H4 (cell line): ENCODE measurements at places on chromosomes 12 and 14.

DNA sequence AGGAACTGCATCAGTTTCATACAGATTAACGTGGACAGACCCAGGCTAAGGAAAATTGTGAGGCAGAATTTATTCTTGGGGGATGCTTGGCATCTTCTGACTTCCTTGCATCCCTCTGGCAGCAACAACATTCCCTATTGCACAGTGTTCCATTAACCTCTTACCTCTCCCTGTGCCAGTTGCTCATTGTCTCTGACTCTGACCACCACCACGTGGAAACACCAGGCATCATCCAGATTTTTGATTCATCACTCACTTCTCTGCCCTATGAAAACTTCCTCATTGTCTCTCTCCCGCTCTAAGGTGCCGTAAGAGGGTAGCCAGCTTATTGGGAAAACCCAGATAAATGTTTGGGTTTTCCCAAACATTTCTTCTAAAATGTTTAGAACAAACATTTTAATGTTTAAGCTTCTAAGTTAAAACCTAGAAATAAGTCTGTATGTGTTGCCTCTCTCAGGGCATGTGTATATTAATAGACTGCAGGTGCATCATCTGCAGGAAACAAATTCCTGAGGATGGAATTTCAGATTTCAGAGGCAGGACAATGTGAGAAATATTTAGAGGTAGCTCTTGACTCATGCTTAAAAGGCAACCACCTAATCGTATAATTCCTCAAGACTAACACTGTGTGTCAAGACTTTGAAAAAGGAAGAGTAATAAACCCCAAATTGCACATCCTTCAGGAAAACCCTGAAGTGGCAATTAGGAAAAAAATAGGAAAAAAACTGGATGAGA is 64.5 kb upstream of the SLC35F4 start:
- DNase-seq = no peak

- no peak for DNase-seq
These were observed 114.5 kb downstream of the PHLDA1 start for GRCh38 chr12:75917083-75917482.

GRCh38 chr14:95993768-95994592 is 45.2 kb upstream of the C14orf132 start:
- peak; percentile 31 for DNase-seq

- no peak for DNase-seq
These were observed 355.8 kb downstream of the FSCB start for GRCh38 chr14:44151130-44151820.

- DNase-seq = no peak
These were observed 22.5 kb upstream of the AKAP6 start for GRCh38 chr14:32306549-32306948.

- no peak for DNase-seq
These were observed 30.8 kb downstream of the TEP1 start for GRCh38 chr14:20382526-20382925.

DNA sequence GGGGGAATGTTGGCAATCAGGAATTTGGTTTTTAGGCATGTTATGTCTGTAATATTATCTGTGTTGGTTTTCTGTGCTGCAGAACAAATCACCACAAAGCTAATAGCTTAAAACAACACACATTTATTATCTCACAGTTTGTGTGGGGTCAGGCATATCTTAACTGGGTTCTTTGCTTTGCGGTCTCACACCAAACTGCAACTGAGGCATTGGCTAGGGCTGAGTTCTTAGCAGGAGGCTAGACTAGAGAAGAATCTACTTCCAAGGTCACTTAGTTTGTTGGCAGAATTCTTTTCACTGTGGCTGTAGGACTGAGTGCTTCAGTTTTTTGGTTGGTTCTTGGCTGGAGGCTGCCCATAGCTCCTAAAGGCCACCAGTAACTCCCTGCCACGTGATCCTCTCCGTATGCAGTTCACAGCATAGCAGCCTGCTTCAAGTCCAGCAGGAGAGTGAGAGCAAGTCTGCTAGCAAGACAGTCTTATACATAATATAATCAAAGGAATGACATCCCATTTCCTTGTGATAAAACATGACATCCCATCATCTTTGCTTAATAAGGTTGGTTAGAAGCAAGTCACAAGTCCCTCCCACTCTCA is 21.6 kb downstream of the ATF1 start:
- no peak for DNase-seq

- no peak for DNase-seq
These were observed 184.2 kb downstream of the KCNA5 start for GRCh38 chr12:5227708-5228373.

- DNase-seq = no peak
These were observed 15.9 kb downstream of the FAIM2 start for GRCh38 chr12:49887536-49888401.

- peak; percentile 37 for DNase-seq
These were observed 12.2 kb downstream of the TBX3 start for GRCh38 chr12:114671443-114672411.

- no peak for DNase-seq
These were observed 117.7 kb downstream of the ADCK1 start for GRCh38 chr14:77917491-77918201.

GRCh38 chr12:127388985-127389384 is 878.0 kb upstream of the TMEM132C start:
- no peak for DNase-seq

DNA sequence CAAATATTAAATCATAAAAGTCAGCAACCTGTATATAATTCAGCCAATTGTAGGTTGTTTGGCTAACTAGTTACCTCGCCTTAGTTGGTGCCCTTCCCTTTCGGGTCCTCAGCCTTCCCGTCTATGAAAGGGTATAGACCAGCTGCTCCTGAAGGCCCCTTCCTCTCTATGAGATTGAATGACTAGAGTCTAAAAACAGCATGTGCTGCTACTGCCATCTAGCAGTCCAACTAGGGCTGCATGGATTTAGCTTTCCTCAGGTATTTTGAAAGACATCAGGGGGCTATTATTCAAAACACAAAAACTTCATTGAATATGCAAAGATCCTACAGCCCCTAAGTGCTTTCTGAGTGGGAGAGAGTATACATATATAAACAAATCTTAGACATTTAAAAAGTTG is 37.0 kb upstream of the TMEM263 start:
- DNase-seq = no peak

- DNase-seq = no peak
These were observed 72.2 kb downstream of the FBXW8 start for GRCh38 chr12:116982791-116983411.

DNA sequence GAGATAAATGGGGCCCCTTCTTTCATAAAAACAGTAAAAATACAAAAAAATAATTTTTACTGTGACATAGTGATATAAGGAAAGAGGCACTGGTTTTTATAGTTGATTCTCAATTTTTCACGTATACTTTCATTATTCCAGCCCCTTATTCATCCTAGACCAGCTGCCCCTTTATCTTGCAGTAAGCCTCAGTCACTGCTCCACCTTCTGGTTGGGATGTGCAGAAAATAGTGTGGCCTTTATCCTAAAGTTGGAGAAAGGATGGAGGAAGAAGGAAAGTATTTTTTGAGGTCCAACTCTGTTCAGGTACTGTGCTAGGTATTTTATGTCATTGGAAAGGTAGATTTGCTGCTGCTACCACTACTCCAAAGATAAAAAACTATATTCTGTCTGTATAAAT is 172.7 kb downstream of the ANO6 start:
- peak; percentile 27 for DNase-seq

- DNase-seq = no peak
These were observed 1449.0 kb upstream of the FLRT2 start for GRCh38 chr14:84080944-84081343.

- no peak for DNase-seq
These were observed 4.2 kb upstream of the C1QL4 start for GRCh38 chr12:49340971-49341776.

GRCh38 chr14:51458563-51458955 is 193.2 kb upstream of the FRMD6 start:
- DNase-seq = no peak

DNA sequence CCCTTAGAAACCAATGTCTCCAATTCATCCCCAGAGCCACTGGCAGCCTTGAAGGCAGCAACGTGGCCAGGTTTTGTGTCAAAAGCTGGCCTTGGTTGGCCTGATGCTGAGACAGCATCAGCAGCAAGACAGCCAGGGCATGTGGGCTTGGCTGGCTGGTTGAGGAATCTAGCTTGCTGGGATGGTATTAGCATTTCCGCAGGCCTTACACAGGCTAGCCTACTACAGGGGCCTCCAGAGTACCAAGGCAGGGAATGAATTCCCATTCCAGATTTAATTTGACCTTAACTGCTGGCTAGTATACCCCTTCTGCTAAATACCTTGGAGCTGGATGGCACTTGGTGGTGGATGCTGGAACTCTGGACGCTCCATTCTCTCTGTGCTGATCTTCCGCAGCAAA is 15.8 kb downstream of the NGDN start:
- DNase-seq = no peak

- DNase-seq = no peak
These were observed 8.2 kb upstream of the CRADD start for GRCh38 chr12:93668919-93669418.

GRCh38 chr14:64200170-64200569 is 94.0 kb downstream of the ESR2 start:
- no peak for DNase-seq

DNA sequence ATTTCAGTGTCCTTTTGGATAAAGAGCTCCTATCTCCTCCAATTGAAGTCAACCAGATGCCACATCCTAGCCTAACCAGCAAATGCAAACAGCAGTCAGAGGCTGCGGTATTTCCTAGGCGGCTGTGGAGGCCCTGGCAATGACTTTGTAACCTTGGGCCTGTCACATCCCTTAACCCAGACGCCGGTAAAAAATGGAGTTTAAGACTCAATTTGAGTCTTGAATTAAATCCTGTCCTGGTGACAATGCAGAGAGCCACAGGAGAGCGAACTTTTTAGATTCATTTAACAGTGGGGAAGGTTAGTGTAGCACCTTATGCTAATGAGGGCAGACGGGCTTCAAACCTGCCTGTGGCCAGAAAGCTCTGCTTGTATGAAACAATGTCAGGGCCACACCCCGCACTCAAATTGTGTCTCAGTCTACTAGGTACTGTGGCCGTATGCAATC is 1.3 kb downstream of the C12orf75 start:
- no peak for DNase-seq

DNA sequence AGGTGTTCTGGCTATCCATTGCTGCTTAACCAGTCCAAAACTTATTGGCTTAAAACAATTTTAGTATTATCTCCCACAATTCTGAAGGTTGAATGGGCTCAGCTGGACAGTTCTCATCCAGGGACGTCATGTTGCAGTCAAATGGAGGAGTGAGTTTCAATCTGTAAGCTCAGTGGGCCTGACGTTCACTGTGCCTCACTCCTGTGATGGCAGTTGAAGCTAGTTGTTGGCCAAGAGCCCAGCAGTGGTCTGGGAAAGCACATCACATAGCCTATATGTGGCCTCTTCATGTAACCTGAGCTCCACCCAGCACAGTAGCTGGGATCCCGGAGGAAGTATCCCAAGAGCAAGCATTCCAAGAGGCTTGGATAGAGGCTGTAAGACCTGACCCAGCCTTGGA is 40.6 kb upstream of the CDKN3 start:
- DNase-seq = peak; percentile 60

DNA sequence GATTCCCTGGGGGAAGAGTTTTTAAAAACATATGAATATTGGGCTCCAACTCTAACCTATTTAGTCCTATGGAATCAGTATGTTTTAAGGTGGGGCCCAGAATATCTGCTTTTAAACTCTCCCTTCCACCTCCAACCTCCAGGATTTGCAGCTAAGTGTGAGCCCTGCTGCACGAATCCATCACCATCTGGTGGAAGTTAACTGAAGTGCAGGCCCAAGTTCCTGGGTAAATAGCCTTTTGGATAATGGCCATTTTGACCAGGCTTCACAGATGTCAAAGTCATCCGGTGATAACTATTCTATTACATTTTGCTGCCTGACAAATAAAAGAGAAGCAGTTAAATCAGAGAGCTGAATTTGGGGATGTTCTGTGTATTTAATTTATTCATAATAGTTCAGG is 58.1 kb upstream of the RMST start:
- DNase-seq = peak; percentile 17

DNA sequence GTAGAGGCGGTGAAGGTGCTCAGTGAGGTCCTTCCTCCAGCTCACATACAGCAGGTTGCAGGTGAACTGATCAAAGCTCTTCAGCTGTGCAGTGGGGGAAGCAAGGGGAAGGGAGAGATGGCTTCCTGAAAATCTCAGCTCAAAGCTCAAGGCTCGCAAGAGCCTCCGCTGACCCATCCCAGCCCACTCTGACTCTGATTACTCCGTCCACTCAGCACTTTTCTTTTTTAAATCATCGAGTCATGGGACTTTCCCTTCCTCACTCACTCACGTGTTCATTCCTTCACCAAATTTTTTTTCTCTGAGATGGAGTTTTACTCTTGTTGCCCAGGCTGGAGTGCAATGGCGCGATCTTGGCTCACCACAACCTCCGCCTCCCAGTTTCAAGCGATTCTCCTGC is 4.7 kb downstream of the ABCD4 start:
- no peak for DNase-seq

- DNase-seq = no peak
These were observed 7.4 kb downstream of the PTPN21 start for GRCh38 chr14:88547386-88547780.

- peak; percentile 61 for DNase-seq
These were observed 4.2 kb downstream of the NPC2 start for GRCh38 chr14:74488786-74489397.

DNA sequence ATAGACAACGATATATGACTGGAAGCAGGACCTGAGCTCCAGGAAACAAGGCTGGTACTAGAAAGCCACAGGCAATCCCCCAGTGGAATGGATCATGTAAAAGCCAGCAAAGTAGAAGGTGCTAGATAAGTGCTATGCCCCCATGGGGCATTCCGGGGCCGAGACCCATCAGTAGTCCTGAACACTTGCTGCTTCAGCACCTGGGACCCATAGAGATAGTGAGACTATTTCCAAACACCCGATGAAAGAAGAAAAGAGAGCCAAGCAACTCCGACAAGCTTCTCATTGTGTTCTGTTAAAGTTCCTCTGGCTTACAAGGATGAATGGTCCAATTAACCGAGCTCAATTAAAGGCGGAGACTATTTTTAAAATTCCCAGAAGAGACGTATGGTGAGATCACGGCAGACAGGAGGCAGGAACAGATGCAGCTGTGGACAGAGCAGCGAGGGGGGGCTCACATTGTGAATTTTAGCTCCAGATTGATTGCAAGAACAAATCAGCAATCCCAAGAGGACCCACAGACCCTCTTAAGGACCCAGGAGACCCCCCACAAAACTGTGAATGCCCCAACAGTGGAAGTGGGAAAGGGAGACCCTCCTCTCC is 142.5 kb upstream of the OVCH1 start:
- no peak for DNase-seq

DNA sequence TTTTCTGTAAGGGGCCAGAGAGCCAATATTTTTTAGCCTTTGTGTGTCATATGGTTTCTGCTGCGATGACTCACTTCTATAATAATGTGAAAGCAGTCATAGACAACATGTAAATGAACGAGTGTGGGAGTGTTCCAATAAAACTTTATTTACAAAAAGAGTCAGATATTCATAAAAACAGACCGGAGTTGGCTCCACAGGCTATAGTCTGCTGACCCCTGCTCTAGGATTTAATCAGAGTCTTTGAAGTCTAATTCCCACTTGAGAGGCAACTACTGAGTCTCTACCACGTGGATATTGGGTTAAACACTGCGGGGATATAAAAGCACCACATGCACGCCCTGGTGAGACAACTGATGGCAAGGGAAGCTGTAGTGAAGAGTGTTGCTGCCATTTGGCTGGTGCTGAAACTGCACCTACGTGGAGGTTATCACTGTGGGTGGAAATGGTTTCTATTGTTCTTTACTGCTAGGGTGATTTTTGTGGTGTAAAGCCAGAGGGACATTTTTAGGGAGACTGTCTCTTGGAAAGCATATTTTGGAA is 3.6 kb upstream of the NINJ2 start:
- no peak for DNase-seq
